ELF-1 (cell line): ENCODE measurements at places on chromosomes 6 and 20.

DNA sequence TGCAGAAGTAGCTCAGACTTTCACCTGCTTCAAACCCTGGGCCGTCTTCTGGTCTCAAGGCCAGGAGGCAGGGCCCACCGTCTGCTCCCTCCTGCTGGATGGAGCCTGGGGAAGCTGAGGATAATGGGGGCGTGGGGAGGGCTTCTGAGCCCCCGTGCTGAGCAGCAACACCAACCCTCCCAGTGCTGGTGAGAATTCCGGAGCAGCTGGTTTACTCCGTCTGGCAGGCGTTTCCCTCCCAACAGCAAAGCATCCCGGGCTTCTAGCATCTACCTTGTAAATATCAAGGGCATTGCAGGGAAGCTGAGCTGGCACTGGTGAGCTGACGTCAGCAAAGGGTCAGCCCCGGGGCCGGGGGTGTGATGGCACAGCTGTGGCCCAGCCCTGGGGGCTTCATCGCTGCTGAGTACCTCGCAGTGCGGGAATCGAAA lies 16.8 kb upstream of the CHRNA4 start:
- DNase-seq, result no peak

DNA sequence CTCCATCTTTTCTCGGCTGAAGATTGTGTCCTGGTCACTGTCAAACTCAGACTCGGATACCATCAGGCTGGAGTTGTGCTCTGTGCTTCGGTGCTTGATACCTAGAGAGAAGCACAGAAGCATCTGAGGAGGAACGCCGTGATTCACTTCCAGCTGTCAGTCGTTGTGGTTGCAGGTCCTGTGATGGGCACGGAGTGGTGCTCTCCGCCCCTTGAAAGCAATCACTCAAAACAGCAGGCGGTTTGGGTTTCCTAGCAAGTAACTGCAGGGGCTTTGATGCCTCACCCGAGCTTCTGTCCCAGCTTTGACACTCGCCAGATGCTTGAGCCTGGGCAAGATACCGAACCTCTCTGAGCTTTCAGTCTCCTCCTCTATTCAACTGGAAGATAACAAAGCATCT lies 52.5 kb downstream of the ALDH5A1 start:
- peak; percentile 83 for DNase-seq

DNA sequence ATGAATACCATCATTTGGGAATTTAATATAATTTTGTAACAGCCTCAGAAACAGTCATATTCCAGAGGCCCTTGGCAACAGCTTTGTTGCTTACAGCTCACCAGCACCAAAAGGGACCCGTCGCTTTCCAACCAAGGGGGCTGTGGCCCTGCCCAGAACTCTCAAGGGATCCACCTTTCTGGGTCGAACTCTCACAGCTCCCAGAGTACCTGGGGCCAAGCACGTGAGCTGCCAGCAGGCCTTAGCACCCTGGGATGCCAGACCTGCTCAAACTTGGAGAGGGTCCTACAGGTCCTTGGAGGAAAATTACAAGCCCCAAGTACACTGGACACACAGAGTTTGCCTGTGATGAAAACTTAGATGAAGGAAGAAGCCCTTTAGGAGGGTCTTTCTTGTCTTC lies 66.6 kb downstream of the SNX5 start:
- DNase-seq, result no peak

DNA sequence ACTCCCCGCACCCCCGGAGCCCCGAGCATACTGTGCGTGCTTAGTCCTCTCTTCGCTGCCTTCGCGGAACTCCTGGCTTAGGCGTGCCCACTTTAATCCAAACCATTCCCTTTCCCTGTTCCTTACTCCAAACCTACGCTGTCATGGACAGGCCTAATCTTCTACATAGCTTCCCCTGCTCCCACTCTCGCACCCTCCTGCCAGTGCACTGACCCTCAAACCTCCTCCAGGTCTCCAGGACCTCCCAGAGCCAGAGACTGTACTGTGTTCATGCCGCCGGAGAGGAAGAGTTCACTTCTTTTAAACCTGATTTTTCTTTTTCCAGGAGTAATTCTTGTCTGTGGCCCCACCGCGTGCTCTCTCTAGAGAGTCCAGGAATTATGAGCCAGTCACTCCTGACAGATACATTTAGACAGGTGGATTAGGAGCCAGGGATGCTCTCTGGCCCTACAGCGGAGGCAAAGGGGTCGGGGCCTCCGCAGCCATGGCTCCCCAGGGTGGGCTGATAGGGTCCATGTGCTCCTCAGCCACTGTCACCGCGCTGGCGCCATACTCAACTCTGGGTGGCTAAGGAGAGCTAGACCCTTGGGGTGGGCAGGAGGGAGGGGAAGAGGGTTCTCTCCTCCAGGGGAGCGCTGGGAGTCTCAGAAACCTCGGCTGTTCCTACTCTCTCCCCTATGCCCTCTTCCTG lies 1.6 kb upstream of the PAX1 start:
- no peak for DNase-seq

GRCh38 chr6:22664968-22665367 lies 95.6 kb downstream of the HDGFL1 start:
- DNase-seq, result no peak

DNA sequence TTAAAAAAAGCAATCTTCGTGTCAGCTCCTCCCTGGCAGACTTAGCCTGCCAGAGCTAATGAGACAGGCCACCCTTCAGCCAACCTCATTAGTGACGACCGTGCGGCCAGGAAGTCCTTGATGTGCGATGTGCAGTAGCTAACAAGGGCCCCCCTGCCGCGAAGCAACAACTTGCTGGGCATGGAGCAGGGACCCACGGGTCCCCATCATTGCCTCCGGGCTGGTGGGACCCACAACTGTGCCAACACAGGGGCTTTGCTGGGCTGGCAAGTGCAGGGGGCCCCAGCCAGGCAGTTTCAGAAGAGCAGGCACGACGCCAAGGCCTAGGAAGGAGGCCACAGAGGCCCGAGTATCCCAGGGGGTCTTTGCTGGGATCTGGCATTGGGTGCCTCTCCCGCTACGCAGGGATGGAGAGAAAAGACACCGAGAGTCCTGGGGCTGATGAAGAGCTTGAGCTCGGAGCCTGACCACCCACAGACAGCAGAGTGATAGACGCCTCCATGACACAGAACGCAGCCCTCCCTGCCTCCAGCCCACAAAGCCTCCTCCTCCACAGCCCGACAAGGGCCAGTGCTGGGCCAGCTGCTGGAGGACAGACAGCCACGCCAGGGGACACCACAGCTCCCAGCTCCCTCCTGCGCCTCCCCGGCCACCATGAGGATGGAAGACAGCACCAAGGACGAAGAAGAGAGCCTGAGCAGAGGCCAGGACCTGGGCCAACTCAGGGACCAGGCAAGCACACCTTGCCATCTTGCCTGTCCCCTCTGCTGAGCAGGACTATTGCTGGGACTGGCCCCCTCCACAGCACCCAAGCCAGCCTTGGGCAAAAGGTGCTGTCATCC lies 96.6 kb downstream of the YTHDF1 start:
- DNase-seq, result no peak

DNA sequence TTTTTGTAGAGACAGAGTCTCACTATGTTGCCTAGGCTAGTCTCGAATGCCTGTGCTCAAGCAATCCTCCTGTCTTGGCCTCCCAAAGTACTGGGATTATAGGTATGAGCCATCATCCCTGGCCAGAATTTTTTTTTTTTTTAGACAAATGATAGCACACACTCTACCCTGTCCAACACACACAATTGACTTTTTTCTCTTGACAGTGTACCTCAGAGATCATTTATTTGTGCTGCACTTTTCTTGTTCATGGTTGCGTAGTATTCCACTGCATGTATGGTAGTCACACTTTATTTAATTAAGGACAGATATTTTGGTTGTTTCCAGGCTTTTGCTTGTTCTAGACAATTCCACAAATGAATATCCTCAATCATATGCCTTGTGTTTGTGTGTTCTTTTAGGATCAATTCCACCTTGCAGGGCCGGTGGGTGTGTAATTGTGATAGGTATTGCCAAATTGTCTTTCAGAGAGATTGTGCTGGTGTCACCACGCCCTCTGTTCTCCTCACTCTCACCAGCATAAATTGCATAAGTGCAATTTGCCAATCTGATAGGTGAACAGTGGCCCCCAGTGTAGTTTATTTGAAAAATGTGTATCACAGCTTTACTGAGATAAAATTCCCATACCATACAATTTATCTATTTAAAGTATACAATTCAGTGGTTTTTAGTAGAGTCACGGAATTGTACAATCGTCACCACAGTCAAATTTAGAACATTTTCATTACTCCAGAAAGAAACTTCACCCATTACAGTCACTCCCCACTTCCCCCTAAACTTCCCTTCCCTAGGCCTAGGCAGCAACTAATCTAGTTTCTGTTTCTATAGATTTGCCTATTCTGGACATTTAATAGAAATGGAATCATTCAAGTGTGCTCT lies 20.1 kb downstream of the SRC start:
- DNase-seq, result no peak

DNA sequence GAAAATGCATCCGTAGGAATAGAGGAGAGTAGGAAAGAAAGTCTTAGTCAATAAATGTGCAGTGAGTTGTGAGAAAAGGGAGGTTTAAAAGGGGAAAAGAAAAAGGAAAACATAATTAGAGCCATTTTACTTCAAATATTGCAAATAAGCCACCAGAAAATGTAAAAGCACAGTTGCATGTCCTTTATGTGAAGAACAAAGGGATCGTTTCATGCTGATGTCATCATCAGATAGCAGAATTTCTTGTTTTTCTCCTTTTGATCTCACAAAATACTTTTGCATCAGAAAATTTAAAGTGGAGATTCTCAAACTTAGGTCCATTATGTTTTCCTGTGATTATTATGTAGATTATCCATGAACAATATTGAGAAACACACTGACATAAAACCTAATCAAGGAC lies 166.7 kb downstream of the HAO1 start:
- no peak for DNase-seq

GRCh38 chr20:19056909-19057308 lies 155.5 kb upstream of the SLC24A3 start:
- DNase-seq, result no peak

DNA sequence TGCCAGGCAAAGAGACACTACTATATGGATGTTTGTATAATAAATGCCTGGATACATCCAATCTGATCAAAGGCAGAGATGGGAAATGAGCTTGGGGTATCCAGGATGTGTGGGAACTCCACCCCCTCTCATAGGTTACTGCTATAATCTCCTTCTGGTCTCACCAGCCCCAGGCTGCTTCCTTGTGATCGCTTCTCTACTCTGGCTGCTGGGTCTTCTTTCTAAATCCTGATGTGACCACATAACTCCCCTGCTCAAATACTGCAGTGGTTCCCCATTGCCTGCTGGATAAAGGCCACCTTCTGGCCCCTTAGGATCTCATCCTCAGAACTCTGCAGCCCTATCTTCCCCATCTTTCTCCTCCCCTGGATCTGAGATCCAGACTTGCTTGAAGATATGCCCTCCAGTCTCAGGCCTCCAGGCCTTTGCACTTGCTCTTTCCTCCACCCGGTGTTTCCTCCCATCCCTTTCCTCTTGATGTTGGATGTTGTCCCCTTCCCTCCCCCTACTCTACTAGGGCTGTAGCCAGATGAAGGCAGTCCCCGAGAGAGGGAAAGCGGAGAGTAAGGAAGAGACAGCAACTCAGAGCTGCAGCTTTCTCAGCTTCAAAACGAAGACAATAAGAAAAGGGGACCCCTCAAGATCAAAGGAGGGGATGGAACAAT lies 828 bp upstream of the XKR7 start:
- no peak for DNase-seq

GRCh38 chr6:12294851-12295536 lies 4.8 kb downstream of the EDN1 start:
- DNase-seq, result no peak

- DNase-seq, result no peak
Observed at GRCh38 chr20:3572151-3572550, 91.0 kb downstream of the GFRA4 start.

DNA sequence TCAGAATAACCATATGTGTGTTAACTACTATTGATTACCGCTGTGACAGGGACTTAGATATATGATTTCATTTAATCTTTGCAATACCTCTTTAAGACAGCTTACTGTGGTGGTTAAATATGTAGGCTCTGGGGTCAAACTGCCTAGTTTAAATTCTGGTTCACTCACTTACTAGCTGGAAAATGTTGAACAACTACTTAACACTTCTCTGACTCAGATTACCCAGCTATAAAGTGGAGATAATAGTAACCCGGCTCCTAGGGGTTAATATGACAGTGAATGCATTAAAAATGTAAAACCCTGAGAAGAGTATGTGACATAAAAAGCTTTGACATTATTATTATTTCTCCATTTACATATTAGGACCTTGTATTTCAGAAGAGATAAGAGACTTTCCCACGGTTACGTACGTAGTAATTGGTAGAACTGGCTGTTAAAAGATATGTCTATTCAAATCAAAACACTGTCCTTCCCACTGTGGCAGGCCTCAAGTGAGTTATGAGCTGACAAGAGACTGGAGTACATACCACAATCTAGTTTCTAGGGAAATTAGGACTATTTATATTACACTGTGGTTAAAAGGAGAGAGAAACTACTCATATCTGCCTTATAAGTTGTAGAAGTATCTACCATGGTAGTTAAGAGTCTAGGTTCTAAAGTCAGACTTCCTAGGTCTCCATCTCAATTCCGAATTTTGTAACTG lies 4.4 kb upstream of the PLCB1 start:
- DNase-seq, result no peak
